ENCODE measurements at places on chromosomes 6 and 20. TPM values are rescaled to one million over a fixed set of nuclear protein-coding genes. Genes with fewer than 3 reads are reported as not detected.

The GSTA2 gene
- total RNA-seq, result not detected

DNA sequence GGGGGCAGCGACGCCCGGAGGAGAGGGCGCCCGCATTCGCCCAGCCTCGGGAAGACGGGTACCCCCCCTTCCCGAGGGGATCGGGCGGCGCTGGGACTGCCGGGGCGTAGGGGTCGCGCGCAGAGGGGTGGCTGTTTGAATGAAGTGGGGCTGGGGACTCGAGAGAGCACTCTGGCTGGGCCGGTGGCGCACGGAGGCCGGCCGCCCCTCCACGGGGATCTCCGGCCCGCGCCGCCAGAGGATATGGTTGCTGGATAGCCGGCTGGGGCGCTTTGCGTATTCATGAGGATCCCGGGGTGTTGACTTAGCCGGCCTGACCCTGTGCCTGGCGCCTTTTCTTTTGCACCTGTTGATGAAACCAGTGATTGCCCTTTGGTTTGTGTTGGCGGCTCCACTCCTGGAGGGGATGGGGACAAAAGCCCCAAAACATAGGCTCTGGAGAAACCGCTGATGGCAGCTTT is 469 bp downstream of the SYNJ2 start:
- DNase-seq, result no peak
- H3K27me3 ChIP-seq, result no peaks in the 10 kb centered on the region
- peaks cover 7% of the 10 kb centered on the region for H3K36me3 ChIP-seq
- H3K4me3 ChIP-seq, result peak overlapping the region; percentile 99
- peak overlapping the region; percentile 52 for H3K27ac ChIP-seq

DNA sequence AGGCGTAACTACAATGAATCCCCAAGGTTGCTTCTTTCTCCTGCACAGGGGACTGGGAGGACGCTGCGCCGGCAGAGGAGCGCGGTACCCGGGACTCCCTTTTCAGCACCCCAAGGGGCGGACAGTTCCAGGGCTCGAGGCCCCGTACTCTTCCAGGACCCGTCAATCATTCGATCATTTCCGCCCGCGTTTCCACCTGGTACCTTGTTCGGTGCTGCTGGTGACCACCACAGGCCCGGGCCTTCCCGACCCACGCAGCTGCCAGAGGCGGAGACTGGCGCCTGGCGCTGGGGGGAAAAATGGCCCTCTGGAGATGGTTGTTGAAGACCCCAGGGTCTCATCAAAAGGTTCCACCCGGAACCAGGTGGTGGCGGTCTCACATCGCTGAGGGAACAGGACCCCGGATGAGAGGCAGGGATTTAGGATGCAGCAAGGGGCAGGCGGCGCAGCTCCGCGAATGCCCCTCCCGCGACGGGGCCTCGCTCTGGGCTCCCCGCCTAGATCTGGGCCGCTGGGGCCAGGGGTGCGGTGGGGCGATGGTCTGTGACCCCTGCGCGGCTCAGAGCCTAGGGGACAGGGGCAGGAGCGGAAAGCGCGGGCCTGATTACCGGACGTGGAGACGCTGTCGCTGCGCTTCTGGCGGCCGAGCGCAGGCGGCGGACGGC is 744 bp downstream of the VSX1 start:
- peak; percentile 43 for DNase-seq
- peaks cover 22% of the 10 kb centered on the region for H3K4me1 ChIP-seq
- no peak overlapping the region for H3K4me3 ChIP-seq
- peaks cover 76% of the 10 kb centered on the region for H3K27me3 ChIP-seq
- H3K36me3 ChIP-seq, result no peaks in the 10 kb centered on the region

GRCh38 chr6:15510536-15511247 is 152.1 kb downstream of the DTNBP1 start:
- peaks cover 20% of the 10 kb centered on the region for H3K4me1 ChIP-seq
- no peak for DNase-seq
- no peak overlapping the region for H3K4me3 ChIP-seq
- no peaks in the 10 kb centered on the region for H3K27me3 ChIP-seq
- H3K27ac ChIP-seq, result no peak overlapping the region

- peaks cover 53% of the 10 kb centered on the region for H3K36me3 ChIP-seq
- no peak overlapping the region for H3K27ac ChIP-seq
- no peak overlapping the region for H3K4me3 ChIP-seq
- no peaks in the 10 kb centered on the region for H3K27me3 ChIP-seq
- no peak for DNase-seq
- peaks cover 50% of the 10 kb centered on the region for H3K4me1 ChIP-seq
Observed at GRCh38 chr6:41576667-41577066, 30.5 kb downstream of the FOXP4 start.

DNA sequence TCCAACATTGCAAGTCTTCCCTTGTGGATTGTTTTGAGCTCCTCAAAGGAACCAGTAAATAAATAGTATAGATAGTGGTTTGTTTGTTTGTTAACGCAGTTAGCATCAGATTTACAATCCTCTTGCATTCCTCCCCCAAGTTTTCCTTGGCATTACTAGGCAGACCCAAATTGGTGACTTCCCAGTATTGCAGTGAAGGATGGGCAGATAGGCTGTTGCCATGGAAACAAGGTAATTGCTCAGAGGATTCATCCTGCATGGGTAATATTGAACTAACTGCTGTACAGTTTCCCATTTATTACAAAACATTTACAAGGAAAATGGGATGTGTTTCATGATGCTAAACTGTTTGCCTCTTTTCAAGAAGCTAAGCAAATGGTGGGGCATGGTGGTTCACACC is 477.2 kb downstream of the EPM2A start:
- no peak overlapping the region for H3K27ac ChIP-seq
- no peaks in the 10 kb centered on the region for H3K4me1 ChIP-seq
- no peak overlapping the region for H3K4me3 ChIP-seq
- no peak for DNase-seq

DNA sequence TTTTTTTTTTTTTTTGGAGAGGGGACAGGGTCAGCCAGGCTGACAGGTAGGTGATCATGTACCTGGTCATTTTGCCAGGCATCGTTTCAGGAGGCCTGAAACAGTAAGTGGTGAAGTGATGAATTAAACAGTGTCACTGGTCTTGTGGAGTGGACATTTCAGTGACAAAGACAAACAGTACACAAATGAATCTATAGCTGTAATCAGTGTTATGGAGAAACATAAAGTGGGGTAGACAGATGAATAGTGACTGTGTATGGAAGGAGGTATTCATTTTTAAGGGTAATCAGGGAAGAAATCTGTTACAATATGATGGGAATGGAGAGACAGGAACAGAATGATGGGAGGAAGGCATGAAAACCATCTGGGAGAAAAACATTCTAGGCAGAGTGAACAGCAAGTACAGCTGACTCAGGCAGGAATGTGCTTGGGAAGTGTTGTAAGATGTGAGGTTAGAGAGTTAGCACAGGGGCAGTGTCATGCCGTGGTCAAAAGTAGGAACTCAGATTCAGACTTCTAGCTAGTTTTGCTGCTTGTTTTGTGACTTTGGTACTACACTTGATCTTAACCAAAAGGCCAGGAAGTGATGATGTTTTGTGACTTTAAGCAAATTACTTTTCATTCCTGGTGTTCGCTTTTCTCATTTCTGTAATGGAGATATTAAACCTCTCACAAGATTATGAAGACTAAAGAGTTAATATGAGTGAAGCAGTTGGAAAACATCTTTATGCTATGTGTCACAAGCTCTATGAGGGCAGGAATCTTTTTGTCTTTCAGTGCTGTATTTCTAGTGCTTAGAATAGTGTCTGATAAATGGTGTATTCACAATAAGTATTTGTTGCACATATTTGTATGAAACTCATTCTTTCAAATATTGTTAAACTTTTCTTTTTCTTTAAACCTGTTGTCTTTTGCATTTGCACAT is 43.4 kb downstream of the QKI start:
- H3K4me3 ChIP-seq, result no peak overlapping the region
- no peaks in the 10 kb centered on the region for H3K27me3 ChIP-seq
- peaks cover 32% of the 10 kb centered on the region for H3K36me3 ChIP-seq
- peak; percentile 62 for DNase-seq

The TAGAP gene
- 8.4 TPM for total RNA-seq

- H3K27ac ChIP-seq, result no peak overlapping the region
- H3K4me3 ChIP-seq, result no peak overlapping the region
- DNase-seq, result no peak
- H3K36me3 ChIP-seq, result no peaks in the 10 kb centered on the region
Observed at GRCh38 chr6:97440590-97441176, 157.7 kb upstream of the MMS22L start.

The UNC5CL gene
- total RNA-seq, result not detected

GRCh38 chr6:85470023-85470410 is 20.1 kb downstream of the NT5E start:
- no peak overlapping the region for H3K27ac ChIP-seq
- H3K27me3 ChIP-seq, result no peaks in the 10 kb centered on the region
- DNase-seq, result no peak
- peaks cover 17% of the 10 kb centered on the region for H3K36me3 ChIP-seq

DNA sequence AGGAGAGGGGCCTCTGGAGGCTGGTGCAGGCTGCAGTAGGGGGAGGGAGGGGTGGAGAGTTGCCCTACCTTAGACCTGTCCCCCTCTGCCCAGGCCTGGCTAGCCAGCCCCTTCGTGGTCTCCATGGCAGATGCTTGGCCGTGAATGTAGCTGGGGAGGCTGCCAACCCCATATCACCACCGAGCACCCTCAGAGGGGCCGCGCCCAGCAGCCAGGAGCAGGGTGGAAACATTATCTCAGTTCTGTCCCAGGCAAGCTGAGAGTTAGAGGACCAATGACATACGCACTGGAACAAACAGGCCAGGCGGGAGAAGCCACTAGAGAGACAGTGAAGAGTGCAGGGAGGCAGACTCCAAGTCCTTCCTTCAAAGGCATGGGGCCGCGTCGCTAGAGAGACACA is 66.5 kb downstream of the LRFN2 start:
- no peaks in the 10 kb centered on the region for H3K4me1 ChIP-seq
- H3K4me3 ChIP-seq, result no peak overlapping the region
- DNase-seq, result no peak

DNA sequence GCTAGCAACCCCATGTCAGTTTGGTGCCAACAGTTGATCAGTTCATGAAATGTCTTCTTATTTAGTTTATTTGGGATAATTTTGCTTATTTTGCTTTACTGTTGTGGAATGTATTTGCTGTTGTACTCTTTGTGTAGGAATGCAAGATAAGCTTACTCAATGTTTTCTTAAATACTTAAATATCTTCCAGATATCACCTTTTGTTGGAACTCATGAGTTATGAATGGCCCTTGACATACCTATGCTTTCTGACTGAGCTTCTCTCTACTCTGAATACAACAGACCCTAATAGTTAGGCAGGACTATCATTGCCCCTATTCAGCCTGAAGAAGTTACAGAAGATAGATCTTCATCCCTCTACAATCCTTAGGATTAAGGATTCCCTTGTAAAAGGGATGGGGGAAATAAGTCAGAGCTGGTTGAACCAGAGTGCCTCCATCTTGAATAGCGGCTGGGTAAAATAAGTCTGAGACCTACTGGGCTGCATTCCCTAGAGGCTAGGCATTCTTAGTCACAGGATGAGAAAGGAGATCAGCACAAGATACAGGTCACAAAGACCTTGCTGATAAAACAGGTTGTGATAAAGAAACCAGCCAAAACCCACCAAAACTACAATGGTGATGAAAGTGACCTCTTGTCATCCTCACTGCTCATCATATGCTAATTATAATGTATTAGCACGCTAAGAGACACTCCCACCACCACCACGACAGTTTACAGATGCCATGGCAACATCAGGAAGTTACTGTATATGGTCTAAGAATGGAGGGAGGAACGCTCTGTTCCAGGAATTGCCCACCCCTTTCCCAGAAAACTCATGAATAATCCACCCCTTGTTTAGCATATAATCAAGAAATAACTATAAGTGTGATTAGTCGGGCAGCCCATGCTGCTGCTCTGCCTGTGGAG is 196.9 kb downstream of the AKAP7 start:
- no peak overlapping the region for H3K27ac ChIP-seq
- H3K27me3 ChIP-seq, result peaks cover 15% of the 10 kb centered on the region
- DNase-seq, result no peak
- no peaks in the 10 kb centered on the region for H3K4me1 ChIP-seq
- H3K36me3 ChIP-seq, result no peaks in the 10 kb centered on the region
- no peak overlapping the region for H3K4me3 ChIP-seq

DNA sequence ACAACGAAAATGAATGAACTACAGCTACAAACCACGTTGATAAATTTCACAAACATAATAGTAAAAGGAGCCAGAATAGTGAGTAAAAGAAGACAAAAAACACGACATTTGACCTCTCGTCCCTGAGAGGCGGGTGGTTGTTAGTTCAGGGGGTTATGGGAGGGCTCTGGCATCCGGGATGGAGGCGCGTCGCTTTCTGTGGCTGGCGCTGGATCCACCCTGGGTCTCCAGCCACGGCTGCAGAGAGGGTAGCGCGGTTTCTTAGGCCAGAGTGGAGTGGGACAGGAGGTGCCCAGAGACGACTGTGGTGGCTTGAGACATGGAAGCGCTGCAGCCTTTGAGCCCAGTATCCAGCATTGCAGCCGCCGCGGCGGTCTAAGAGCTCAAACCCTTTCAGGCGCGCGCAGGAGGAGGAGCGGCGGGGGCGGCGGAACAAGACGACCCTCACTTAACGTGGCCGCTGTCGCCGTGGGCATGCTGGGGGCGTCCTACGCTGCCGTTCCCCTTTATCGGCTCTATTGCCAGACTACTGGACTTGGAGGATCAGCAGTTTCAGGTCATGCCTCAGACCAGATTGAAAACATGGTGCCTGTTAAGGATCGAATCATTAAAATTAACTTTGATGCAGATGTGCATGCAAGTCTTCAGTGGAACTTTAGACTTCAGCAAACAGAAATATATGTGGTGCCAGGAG is 3.7 kb upstream of the ZSCAN23 start:
- H3K27ac ChIP-seq, result no peak overlapping the region
- H3K27me3 ChIP-seq, result peaks cover 5% of the 10 kb centered on the region
- H3K4me1 ChIP-seq, result 0 out of 2 replicates have a peak, but pooled peaks cover 4% of the 10 kb centered on the region

- H3K36me3 ChIP-seq, result no peaks in the 10 kb centered on the region
- no peak overlapping the region for H3K27ac ChIP-seq
- no peak for DNase-seq
- no peaks in the 10 kb centered on the region for H3K4me1 ChIP-seq
- H3K27me3 ChIP-seq, result no peaks in the 10 kb centered on the region
Observed at GRCh38 chr6:16405375-16405774, 167.0 kb downstream of the GMPR start.

DNA sequence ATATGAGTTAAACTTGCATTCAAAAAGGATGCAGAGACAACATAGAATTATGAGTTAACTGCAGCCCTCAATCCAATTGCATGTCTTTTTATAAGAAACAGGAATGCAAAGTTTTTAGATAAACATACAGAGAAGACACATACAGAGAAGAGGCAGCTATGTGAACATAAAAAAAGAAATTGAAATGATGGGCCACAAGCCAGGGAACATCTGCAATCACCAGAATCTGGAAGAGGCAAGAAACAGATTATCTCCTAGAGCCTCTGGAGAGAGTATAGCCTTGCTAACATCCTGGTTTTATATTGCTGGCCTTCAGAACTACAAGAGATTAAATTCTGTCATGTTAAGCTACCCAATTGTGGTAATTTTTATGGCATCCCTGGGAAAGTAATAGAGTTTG is 257.2 kb upstream of the EYS start:
- no peaks in the 10 kb centered on the region for H3K4me1 ChIP-seq
- no peak overlapping the region for H3K4me3 ChIP-seq
- no peak overlapping the region for H3K27ac ChIP-seq
- DNase-seq, result no peak
